ENCODE measurements at places on chromosomes 2 and 18. TPM values are rescaled to one million over a fixed set of nuclear protein-coding genes. Genes with fewer than 3 reads are reported as not detected.

DNA sequence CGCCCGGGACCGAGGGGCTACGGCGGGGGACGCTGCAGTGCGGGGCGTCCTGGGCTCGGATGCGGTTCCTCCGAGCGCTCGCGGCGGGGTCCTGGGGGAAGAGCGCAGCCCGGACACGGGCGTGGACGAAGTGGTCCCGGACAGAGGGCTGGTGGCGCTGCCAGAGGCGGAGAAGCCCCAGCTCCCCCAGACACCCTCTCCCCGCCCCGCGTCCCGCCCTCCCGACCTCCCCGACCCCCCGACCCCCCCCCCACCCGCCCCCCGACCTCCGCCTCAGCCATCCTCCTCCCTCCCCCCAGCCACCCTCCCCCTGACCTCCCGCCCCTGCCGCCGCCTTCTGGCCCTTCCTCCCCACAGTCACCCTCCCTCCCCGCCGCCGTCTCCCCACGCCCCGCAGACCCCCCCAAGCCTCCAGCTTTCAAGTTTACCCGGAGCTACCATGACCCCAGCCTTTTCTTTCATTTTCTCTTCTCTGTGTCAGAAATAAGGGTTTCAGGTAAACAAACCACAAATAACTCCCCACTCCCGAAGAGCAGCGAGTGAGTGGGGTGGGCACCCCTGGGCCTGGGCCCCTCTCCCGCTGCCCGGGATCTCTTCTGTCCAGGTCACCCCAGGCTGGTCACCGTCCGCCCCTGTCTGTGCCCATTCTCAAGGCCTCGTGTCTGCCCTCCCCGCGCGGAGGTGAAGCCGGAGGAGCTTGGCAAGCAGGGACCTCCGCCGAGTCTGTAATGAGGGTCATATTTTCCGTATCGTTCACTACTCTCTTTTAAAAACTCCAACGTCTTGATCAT lies 5.1 kb downstream of the NFATC1 start:
- DNase-seq, result no peak

GRCh38 chr2:71071681-71072398 lies 3.4 kb downstream of the NAGK start:
- peak; percentile 69 for DNase-seq

DNA sequence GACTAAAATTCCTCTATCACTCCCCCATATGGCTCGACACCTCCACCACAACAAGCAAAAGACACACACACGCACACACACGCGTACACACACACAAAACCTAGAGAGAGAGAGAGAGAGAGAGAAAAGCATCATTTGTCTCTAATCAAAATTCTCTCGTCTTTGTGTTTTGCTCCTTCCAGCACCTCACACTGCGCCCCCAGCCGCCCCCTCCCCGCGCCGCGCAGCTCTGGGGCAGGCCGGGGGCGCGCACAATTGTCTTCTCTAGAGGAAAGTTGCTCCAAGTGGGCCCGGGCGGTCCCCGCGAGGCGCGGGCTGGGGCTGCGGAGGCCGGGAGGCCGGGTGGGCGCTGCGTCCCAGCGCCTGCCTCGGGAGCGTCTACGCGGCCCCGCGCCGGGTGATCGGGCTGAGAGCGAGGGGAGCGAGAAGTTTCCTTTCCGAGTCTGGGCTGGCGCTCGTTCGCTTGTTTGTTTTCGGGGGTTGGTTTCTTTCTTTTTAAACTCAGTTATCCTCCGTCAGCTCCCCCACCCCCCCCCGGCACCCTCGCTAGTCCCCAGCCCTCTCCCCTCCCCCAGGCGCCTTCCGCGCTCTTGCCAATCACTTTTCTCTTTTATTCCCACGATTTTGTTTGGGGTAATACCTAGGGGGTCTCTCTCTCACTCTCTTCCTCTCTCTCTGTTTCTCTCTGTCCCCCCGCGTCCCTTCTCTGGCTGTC lies 4.1 kb downstream of the ZEB2 start:
- peak; percentile 55 for DNase-seq

DNA sequence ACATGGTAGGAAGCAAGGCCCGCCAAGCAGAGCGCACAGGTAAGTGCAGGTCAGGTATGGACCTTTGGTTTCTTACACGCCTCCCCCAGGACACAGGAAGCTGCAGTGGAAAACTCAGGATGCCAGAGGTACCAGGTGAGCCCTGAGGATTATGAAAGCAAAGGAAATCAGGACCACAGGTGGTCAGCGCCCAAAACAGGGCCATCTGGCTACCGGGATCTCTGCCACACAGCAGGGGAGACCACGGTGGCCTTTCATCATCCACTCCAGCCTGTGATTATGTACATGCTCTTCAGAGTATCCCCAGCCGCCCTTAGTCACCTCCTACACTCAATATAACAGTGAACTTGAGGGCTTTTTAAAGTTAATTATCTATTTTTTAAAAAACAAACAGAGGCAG lies 125.5 kb upstream of the EPC2 start:
- DNase-seq, result no peak

DNA sequence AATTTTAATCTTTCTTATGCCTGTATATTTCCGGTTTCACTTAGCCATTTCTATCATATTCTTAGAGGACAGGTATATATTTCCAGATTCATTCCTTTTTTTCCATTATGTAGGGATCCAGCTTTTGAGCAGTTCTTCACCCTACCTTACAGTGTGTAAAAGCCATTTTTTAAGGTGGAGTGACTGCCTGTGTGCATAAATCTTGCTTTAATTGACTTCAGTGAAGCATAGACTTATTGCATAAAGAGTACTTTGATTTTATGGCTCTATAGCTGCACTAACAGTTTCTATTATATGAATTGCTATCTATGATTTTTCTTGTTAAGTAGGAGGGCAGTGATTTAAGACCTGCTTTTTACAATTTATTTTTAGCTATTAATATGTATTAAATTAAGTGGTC lies 132.6 kb downstream of the NYAP2 start:
- DNase-seq, result no peak

GRCh38 chr18:76351961-76352581 lies 143.0 kb downstream of the ZNF516 start:
- peak; percentile 94 for DNase-seq

- no peak for DNase-seq
Measured at GRCh38 chr2:135091681-135092080, 39.6 kb downstream of the RAB3GAP1 start.

- no peak for DNase-seq
Measured at GRCh38 chr2:234694244-234695013, 197.5 kb upstream of the ARL4C start.

- DNase-seq, result no peak
Measured at GRCh38 chr2:27946530-27947060, 56.1 kb downstream of the BABAM2 start.

GRCh38 chr2:161238560-161239325 lies 69.5 kb upstream of the PSMD14 start:
- DNase-seq, result peak; percentile 73

DNA sequence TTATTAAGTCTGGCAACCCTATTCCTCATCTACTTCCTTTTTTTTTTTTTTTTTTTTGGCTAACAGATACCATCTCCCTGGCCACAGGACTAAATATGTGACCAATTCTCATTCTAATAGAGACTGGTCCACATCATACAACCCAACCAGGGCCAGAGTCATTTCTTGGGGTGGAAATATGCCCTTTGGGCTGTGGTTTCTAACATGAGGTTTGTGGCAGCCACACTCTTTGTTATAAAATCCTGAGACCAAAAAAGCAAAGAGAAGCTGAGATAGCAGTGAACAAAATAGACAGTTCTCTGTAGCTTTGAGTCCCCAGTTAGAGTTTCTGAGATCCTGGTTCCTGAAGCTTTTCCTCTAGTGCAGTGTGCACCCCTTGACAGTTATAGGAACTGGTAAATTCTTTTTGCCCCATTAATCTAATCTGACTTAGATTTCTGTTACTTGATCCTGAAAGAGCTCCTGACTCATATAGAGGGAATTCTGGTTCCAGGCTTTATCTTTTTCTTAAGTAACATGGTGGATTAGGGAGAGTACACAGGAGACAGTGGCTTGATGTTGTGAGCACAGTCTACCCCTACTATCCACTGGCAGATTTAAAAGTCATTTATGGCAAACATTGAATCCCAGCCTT lies 86.8 kb downstream of the MAIP1 start:
- DNase-seq, result peak; percentile 95

DNA sequence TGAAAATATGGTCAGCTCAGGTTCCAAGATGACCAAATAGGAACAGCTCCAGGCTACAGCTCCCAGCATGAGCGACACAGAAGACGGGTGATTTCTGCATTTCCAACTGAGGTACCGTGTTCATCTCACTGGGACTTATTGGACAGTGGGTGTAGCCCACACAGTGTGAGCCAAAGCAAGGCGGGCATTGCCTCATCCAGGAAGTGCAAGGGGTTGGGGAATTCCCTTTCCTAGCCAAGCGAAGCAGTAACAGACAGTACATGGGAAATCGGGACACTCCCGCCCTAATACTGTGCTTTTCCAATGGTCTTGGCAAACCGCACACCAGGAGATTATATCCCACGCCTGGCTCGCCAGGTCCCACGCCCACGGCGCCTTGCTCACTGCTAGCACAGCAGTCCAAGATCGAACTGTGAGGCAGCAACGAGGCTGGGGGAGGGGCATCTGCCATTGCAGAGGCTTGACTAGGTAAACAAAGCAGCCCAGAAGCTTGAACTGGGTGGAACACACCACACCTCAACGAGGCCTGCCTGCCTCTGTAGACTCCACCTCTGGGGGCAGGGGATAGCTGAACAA lies 57.5 kb downstream of the WDPCP start:
- no peak for DNase-seq

- DNase-seq, result peak; percentile 58
Measured at GRCh38 chr18:31396796-31397612, 20.4 kb downstream of the DSG4 start.

DNA sequence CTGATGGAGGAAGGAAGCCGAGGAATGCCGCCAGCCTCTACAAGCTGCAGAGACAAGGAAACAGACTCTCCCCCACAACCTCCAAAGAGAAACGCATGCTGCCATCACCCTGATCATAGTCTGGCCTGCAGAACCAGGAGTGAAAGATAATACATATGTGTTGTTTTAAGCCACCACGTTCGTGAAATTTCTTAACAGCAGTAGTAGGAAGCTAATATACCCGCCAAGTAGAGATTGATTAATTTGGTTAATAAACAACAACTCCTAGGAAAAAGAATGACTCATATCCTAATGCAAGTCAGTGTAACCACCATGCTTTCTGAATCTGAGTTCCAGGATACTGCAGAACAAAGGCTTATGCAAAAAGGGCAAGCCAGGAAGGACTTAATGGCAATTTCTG lies 36.6 kb downstream of the LONRF2 start:
- no peak for DNase-seq

GRCh38 chr2:185338104-185338503 lies 400.5 kb upstream of the FSIP2 start:
- no peak for DNase-seq

DNA sequence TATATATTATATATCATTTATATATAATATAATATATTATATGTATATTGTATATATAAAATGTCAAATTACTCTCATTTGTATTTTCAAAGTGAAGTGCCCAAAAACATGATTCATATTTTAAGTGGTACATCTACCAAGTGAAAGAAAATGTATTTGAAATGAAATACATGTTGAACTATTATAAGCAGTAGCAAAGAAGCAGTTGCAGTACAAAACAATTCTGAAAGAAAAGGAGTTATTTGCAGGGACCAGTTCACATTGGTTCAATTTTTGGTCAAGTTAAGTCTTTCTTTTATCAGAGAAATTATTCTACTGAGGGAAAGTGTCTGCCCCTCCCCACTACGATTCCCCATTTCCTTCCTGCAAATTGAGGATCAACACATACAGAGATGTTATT lies 51.9 kb downstream of the APLF start:
- DNase-seq, result no peak

- peak; percentile 30 for DNase-seq
Measured at GRCh38 chr2:201971531-201972228, 62.0 kb upstream of the FZD7 start.

DNA sequence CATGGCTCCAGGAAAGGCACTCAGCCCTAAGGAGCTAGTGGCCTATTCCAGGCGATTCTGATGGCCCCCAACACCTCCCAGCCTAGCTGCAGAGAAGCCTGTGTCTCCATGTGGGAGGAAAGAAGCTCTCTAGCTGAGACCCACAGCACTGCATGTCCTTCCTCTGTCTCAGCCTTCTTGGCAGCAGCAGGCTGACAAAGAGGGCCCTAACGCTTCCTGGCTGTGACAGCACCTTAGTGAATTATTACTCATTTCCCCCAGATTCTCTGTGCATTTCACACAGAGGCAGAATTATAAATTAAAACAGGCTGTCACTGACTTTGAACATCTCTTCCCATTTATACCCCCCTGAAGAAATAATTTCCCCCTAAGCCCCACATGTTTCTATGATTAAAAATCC lies 206.8 kb downstream of the CLIP4 start:
- DNase-seq, result no peak

DNA sequence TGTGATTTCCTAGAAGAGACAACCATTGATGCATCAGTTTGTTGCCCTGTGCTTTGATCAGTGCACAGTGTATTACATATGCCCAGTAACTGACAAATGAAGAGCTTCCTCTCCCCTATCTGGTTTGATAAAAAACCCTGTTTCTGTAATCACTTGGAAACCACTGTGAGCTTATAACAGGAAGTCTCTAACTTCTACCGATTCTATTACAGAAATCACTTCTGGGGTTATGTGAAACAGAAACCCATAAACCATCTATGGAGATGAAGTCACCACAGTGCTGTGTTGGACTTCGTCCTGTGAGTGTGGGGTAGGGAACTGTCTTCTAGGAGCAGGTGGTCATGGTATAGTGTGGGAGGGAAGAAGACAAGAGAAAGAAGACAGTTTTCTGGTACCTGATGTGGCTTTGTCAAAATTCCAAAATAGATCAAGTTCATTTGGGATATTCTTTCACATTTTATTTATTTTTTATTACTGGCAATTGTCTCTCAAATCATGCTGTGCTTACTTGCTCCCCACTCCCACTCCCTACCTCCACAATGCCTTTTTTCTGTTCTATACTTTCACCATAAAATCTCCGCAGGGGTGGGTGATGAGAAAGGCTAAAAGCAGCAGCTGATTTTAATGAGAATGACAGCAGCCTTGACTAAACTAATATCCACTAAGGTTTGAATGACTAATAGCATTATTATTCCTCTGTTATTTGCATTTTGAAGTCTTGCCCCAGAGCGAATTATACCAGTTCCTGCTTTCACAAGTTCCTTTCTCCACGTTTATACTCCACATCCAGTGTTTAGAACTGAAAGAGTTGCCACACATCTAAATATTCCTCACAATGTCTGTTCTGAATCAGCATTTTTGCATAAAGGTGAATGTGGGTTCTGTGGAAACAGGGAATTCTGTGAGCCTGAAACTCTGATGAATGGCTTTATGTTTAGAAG lies 41.7 kb upstream of the RND3 start:
- DNase-seq, result peak; percentile 34

- peak; percentile 22 for DNase-seq
Measured at GRCh38 chr2:88669482-88670214, 21.8 kb upstream of the RPIA start.

CFC1 gene
- total RNA-seq, result not detected

DSC3 gene
- total RNA-seq, result 86.9 TPM

VWA3B gene
- total RNA-seq, result 6.7 TPM

SULT1C2 gene
- total RNA-seq, result 6.5 TPM

UBR3 gene
- total RNA-seq, result 124 TPM

CYP27C1 gene
- 0.72 TPM for total RNA-seq

CD302 gene
- 19.7 TPM for total RNA-seq

IL1RL2 gene
- total RNA-seq, result not detected

SCYGR4 gene
- total RNA-seq, result 1.4 TPM

IL36A gene
- not detected for total RNA-seq
